ENCODE measurements at places on chromosomes 3 and 15.

DNA sequence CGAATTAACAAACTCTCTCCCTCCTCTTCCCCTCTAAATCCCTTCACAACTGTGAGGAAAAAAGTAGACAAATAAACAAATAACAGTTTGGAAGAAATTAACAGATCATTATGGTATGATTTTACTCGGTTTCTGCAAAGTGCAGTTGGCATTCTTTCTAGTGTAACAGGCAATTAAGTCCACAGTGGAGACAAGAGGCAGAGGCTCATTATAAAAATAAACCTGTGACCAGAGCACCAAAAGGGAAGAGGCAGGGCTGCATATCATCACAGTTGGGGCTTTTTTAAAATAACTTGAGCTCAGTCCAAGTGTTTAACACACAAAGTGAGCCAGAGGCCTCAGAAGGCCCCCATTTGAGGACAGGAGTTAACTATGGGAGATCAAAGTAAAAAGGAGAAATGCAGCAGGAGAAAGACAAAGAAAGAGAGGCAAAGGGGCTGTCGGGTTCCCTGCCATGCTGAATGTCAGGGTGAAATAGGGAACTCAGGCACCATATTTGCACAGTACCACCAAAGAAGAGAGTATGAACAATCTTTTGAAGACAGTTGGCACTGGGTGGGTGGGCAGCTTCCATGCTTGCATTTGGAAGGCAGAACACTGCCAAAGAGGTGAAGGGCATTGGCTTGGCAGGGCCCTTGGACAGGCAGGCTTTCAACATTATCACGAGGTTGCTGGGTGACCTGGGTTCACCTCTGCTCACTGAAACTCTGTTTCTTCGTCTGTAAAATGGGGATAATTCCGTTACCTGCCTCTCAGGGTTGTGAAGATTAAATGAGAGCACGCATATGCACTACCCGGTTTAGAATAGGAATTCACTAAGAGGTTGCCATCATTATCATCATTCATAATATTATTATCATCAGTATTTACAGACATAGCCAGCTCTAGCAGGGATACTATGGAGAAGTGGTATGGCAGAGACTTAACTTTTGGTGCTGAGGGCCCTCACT, 134.5 kb downstream of the MEX3B start:
- DNase-seq = no peak

GRCh38 chr3:194801461-194802432, 116.1 kb downstream of the FAM43A start:
- no peak for DNase-seq

GRCh38 chr3:170327040-170327808, 30.3 kb upstream of the SKIL start:
- peak; percentile 7 for DNase-seq

DNA sequence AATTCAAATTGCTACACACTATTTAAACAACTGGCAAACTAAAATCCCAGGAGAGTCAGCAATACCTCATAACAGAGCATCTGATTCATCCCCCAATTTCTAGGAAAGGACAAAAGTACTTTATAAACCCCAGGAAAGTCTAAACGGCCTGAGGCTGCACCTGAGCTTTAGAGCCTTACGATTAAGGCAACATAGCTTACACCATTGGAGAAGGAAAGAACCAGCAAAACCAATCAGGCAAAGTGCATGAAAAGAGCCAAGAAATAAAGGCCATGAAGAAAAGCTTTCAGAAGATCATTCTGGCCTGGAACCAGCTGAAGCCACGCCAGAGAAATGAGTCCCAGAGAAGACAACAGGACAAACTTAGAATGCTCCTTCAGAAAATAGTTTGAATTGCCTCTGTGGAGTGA, 48.1 kb downstream of the PTPN9 start:
- DNase-seq = no peak

- no peak for DNase-seq
Measured at GRCh38 chr3:78703944-78704343, 1063.9 kb downstream of the ROBO1 start.
